Stimulated activated CD4-positive, alpha-beta T cell treated with anti-CD3 and anti-CD28 coated beads, TNF-alpha, amount 100 ng/mL, for 4 hours (primary cell): ENCODE measurements at places on chromosomes 12 and 14.

GRCh38 chr14:23582906-23583760 lies 4.5 kb upstream of the JPH4 start:
- no peak for DNase-seq

- DNase-seq = no peak
Observed at GRCh38 chr12:119621878-119622277, 28.3 kb downstream of the TMEM233 start.

DNA sequence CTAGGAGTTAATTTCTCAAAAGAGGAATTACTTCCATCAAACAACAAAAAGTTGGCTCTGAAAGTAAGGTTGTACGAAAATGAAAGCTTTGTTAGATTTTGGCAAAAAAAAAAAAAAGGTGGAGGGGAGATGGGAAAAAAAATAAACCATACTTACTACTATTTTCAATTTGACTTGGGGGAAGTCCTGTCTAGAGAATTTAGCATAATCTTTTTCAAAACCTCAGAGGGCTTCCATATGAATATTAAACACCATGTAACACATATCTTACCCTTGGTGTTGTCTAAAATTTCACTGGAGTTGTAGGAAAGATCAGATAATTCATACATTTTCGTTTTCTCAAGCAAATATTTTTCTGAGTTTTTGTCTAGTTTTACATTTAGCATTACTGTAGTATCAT lies 17.5 kb downstream of the GRIP1 start:
- DNase-seq = no peak

DNA sequence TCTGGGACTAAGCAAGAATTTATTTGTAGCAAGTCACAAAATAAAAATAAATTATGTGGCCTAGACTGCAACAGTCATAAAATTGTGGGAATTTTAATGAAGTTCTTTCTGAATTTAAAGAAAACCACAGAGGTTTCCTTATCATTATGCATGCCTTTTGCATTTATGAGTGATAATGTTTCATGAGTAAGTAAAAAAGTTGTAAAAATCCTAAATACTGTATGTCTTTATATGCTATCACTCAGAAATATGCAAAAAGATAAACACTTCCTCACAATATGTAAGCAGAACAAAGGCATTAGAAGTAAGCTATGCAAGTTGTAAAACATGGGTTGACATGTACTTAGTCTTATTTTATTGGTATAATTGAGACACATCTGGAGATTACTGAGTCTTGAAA lies 239.4 kb upstream of the PDE3A start:
- no peak for DNase-seq

- DNase-seq = no peak
Observed at GRCh38 chr14:68658943-68659931, 133.6 kb downstream of the ZFP36L1 start.

- DNase-seq = no peak
Observed at GRCh38 chr14:24848102-24848790, 201.7 kb downstream of the STXBP6 start.

DNA sequence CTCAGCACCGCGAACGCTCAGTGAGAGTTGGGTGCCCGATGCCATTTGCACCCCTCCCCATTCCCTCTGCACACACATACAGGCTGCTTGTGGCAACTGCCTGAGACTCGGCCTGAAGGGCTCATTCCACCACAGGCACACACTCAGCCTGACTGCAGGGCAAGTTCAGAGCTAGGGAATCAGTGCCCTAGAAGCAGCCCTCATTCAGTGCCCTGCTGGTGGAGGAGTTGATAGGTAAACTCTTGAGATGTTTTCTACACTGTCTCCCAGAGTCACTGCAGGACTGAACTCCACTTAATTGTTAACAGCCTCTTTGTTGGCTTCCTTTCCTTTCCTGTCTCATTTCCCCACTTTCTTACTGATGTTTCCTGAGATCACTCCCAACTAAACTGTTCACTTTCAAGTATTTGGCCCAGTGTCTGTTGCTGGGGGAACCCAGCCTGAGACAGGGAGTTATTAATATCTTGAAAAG lies 16.9 kb downstream of the PPP1R36 start:
- no peak for DNase-seq

- no peak for DNase-seq
Observed at GRCh38 chr14:22553445-22553844, 35.6 kb downstream of the DAD1 start.

DNA sequence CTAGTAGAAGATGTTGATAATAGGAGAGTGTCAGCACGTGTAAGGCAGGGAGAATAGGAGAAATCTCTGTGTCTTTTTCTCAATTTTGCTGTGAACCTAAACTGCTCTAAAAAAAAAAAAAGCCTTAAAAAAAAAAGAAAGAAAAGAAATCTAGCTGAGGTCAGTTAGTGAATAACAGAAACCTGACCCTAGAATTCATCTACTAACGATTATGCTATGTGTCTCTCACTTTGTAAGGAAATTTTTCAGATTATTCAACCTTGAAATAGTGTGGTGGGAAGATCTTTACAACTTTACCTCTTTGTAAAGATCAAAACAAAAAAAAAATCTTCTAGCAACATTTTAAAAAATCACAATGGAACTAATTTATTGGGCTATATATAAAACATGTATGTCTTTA lies 995.7 kb downstream of the GALC start:
- DNase-seq = no peak

GRCh38 chr14:102878174-102878969 lies 44.1 kb upstream of the AMN start:
- DNase-seq = no peak

DNA sequence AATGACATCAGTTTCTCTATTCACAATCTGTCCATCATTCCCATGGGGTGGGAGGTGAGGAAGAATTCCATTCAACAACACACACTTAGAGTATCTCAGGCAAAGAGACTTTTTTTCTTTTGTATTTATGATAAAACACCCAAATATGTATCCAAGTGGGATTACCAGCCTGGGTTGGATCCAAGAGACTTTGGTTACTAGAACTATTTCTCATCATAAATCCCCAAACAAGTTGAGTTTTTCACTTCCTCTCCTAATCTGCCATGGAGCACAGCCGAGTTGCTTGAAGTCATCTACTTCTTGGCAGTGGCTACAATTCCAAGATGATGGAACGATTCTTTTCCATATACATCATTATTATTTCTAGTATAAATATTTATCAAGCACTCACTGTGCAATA lies 209.2 kb upstream of the HMGA2 start:
- DNase-seq = no peak

- no peak for DNase-seq
Observed at GRCh38 chr14:32813401-32813800, 125.3 kb upstream of the NPAS3 start.

GRCh38 chr12:22014783-22015144 lies 31.3 kb upstream of the CMAS start:
- DNase-seq = no peak

DNA sequence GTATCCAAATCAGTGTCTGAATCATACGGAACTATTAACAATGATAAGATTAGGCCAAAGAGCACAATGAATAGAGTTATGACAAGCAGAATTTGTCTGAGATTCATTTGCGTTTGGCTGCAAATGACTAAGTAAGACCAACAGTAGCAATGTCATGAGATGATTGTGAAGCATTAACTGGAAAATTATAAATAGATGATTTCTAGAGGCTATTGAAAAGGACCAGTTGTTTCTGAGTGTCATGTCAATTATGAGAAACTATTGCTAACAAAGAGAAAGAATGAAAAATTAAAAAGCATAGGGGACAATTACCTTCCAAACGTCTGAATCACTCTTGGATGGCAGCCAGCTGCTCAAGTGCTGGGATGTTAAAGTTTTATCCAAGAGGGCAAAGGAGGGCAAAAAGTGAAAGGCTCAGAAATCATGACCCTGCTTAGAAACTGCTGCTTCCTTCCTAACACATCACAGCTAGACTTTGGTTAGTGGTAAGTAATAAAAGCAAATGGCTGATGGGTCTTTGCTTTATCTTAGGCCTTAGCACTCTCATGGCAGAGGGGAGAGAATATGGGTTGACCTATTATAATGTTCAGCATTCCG lies 89.0 kb downstream of the AKAP6 start:
- DNase-seq = no peak

DNA sequence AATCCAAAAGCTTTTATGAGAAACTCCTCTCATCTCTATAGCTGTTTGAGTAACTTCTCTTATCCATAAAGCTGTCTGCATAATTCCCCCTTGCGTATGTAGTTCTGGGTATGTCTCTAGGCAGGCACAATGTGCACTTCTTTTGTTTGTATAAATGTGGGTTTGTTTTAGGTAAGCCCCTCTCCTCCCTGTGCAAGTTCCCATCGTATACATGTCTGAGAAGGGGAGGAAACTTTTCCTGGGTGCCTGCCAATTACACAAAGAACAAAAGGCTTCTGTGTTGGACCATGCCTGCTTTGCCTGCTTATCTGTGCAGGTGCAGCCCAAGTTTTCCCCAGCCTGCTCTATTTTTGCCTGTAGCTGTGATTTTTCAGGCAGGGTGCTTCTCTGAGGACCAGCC lies 96.7 kb downstream of the CCER1 start:
- DNase-seq = no peak

- no peak for DNase-seq
Observed at GRCh38 chr12:10614056-10614370, 604 bp upstream of the MAGOHB start.

DNA sequence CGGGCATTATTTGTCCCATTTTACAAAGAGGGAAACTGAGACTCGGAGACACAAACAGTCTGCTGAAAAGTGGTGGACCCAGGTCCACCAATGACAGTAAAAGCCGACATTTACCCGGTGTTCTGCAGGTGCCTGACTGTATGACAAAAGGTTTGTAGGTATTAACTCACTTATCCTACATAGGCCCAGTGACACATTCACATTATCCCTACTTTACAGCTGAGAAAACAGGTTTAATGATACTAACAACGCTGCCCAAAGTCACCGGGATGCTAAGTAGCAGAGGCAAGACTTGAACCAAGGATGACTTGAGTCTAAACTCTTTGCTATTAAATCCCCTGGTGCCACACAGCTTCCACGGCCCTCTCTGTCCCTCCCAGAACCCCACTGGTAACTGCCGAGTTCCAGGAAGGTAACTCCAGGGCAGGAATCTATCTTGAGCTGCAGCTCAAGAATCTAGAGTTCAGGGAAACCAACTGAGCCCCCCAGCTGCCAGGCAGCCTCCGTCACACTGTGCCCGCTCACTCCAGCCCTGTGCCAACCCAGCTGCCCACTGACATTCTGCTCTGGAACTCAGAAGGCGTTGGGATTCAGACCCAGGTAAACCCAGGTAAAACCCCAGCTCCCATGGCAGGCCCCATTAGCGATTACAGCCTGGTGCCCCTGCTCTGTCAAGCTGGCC lies 33.7 kb downstream of the SYNE3 start:
- DNase-seq = no peak

DNA sequence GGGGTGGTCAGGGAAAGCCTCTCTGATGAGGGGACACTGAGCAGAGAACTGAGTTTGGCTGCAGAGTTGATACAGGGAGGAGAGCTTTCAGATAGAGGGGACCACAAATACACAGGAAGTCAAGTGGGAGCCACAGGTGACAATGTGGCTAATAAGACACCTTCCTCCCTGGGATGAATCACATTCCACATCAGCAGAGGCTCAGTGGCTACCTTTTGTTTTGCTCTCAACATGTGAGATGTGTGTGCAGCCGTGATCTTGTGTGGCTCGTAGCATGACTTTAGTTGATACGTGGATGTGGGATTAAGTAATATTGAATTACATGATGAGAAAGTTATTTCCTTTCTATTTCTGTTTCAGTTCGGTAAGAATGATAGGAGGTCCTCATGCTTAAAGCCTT lies 7.5 kb downstream of the CRADD start:
- no peak for DNase-seq

- DNase-seq = no peak
Observed at GRCh38 chr14:79356040-79356439, 855.3 kb downstream of the DIO2 start.

DNA sequence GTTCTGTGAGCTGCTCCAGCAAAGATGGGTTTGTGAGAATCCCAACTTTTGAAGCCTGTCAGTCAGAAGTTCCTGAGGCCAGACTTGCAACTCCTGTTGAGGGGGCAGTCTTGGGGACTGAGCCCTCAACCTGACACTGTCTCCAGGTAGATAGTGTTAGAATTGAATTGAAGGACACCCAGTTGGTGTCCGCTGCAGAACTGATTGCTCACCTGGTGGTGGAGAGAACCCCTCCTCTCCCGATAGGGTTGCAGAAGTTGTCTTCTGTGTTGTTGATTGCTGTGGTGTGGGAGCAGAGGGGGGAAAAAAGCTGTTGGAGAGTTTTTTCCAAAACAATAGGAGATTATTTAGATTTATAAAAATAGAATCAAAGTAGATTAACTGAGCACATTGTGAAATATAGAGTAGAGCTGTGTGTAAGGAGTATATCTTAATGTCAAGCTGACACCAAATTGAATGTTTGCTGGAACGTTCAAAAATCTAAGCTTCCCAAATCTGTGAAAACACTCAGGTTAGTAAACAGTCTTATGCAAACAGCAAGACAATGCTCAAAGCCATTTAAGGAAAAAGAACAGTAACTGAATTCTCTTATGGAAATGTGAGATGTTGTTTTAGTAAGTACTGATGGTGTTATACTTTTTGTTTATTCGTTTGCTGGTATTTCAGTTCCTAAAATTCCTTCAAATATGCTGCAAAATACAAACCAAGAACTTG lies 18.6 kb downstream of the HIF1A start:
- DNase-seq = no peak

- no peak for DNase-seq
Observed at GRCh38 chr14:34699873-34700621, 14.3 kb downstream of the CFL2 start.

- no peak for DNase-seq
Observed at GRCh38 chr12:57099047-57099714, 10.3 kb downstream of the NAB2 start.

GRCh38 chr12:7046383-7047105 lies 14.0 kb upstream of the C1S start:
- DNase-seq = no peak

DNA sequence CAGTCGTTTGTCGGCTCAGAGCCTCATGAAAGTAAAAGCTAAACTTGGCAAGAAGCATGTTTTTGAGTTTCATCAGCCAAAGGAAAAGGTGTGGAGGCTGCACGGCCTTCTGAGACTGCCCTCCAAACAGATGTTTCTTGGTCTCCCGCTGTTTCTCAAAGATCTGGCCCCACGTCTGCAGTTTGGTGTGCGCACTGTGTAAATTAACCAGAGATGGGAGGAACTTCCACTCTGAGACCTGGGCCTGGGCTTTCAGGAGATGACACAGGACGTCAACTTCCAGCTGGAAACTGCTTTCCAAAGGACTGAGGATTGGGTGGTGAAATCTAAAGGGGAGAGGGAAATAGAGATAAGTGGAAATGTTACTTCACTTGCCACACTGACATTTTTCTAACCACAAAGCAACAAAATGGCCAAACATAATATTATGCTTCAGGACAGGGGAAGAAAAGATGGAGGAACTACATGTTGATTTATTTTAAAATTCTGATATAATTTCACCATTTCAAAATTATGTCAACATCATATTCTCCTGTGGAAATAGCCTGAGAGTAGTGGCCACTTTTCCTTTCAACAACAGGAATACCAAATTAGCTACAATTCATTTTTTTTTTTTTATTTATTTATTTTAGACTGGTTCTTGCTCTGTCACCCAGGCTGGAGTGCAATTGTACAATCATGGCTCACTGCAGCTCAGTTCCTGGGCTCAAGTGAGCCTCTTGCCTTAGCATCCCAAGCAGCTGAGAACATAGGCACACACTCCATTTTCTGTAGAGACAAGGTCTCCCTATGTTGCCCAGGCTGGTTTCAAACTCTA lies 27.6 kb downstream of the KICS2 start:
- no peak for DNase-seq

GRCh38 chr14:72512925-72513324 lies 381.0 kb downstream of the DPF3 start:
- no peak for DNase-seq
